ENCODE measurements at places on chromosomes 6 and 20. TPM values are rescaled to one million over a fixed set of nuclear protein-coding genes. Genes with fewer than 3 reads are reported as not detected.

DNA sequence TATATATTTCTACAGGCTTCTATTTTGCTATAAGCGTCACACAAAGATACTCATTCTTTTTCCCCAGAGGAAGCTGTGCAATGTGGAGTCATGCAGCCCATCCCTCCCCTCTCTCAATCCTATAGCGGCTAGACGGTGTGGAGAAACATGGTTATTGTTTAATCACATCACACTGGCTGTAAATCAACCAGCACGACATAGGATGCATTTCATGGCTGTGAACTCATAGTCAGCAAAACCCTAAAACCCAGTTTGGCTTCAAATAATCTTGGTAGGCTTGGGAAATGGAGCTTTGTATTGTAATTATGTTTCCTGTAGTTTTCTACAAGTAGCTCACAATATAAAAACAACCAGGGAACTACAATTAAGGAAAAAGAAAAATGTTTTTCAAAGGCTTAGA is 16.8 kb downstream of the FOXC1 start:
- peaks cover 14% of the 10 kb centered on the region for H3K4me1 ChIP-seq
- H3K4me3 ChIP-seq = no peak overlapping the region
- H3K36me3 ChIP-seq = no peaks in the 10 kb centered on the region
- peaks cover 84% of the 10 kb centered on the region for H3K27me3 ChIP-seq

Gene PGC
- 67.4 TPM for polyA plus RNA-seq

Gene TP53TG5
- polyA plus RNA-seq = 0.23 TPM

DNA sequence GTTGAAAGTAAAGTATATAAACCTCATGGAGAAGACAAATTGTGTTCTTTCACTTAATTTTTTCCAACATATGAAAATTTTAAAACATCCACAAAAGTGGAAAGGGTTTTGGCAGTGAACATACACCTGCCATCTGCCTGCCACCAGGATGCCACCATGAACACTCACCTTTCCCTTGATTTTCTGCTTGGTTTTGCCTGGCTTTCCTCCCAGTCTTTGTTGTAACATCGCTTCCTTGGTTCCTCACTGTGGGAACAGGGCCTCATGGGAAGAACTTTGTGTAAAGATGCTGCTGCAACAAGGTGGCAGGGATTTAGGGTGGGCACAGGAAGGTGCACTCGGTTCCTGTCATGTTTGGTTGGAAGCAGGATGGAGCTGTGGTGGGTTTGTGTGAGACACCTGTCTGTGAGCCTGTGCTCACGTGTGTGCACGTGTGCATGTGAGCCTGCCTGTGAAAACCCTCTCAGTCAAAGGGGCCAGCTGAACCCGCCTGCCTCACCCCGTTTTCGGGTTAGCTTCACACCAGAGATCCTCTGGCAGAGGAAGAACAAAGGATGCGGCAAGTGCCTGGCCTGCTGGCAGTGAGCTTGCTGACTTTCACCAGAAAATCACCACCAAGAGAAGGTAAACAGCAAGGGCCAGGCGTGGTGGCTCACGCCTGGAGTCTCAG is 11.0 kb upstream of the RBM38 start:
- no peaks in the 10 kb centered on the region for H3K4me1 ChIP-seq
- H3K27ac ChIP-seq = no peak overlapping the region
- H3K4me3 ChIP-seq = no peak overlapping the region

DNA sequence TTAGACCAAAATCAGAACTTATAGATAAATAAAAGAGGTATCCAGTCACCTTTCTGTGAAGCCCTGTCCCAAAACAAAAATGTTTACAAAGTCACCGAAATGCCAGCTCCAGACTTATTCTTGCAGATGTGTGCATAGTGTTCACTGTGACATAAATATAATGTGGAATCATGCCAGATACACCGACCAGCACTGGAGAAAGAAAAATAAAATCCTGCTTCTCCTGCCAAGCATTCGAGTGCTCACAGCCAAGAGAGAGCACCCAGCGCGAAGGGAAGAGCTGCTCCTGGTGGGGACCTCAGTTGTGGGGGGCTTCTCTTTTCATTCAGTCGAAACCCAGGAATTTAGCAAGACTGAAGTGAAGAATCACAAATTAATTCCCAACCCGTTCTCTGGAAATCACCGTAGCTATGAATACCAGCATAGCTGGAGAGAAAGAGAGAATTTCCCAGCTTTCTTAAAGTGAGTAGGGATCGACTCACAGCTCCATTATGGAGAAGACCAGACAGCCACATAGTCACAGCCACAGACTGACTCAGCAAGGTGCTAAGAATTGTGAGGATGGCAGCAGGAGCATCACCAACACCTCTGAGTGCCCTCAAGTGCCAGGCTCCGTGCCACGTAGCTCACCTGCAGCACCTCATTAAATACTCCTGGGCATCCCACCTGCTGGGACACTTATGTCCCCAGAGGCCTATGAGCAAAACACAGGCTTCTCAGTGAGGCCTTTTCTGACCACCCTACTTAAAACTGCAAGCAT is 33.2 kb downstream of the BFSP1 start:
- no peaks in the 10 kb centered on the region for H3K36me3 ChIP-seq
- H3K4me3 ChIP-seq = no peak overlapping the region
- no peak overlapping the region for H3K27ac ChIP-seq
- no peaks in the 10 kb centered on the region for H3K27me3 ChIP-seq

- H3K27ac ChIP-seq = no peak overlapping the region
- no peaks in the 10 kb centered on the region for H3K36me3 ChIP-seq
- peaks cover 5% of the 10 kb centered on the region for H3K4me1 ChIP-seq
- peak; percentile 31 for DNase-seq
- H3K4me3 ChIP-seq = no peak overlapping the region
Measured at GRCh38 chr6:63816982-63817436, 181.4 kb downstream of the PHF3 start.

DNA sequence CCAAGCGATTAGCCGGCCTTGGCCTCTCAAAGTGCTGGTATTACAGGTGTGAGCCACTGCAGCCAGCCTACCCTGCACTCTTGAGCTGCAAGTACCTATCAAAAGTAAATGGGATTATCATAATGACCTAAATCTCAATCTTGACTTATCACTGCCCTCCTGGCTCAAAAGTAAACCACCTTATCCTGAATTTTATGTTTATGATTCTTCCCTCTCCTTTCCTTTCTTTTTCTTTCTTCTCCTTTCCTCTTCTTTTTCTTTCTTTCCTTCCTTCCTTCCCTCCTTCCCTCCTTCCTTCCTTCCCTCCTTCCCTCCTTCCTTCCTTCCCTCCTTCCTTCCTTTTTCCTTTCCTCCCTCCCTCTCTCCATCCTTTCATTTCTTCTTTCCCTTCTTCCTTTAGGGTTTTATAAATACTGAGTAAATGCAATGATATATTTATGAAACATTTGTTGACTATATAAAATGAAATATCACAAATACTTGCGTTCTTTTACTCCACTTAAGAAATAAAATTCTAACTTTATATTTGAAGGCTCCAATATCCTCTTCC is 21.0 kb downstream of the SPATS1 start:
- H3K27ac ChIP-seq = no peak overlapping the region
- no peaks in the 10 kb centered on the region for H3K27me3 ChIP-seq
- no peaks in the 10 kb centered on the region for H3K4me1 ChIP-seq
- H3K36me3 ChIP-seq = no peaks in the 10 kb centered on the region

- no peak overlapping the region for H3K27ac ChIP-seq
- no peak overlapping the region for H3K4me3 ChIP-seq
- H3K4me1 ChIP-seq = no peaks in the 10 kb centered on the region
- H3K36me3 ChIP-seq = no peaks in the 10 kb centered on the region
Measured at GRCh38 chr6:131924881-131925474, 26.2 kb downstream of the CCN2 start.

DNA sequence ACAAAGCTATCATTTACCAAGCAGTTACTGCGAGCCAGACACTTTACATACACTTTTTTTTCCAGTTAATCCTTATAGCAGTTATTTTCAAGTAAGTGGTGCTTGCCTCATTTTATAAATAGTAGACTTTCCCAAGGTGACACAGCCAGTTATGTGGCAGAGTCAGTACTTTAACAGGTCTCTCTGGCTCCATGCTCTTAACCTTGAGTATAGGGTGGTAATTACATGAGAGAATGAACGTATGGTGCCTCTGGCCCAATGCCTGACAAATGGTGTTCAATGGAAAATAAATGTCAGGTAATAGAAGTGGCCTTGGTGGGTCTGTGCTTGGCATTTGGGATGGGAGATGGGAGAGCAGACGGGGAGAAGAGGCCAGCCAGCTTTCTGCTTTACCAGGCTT is 316.3 kb downstream of the SLC35F1 start:
- H3K4me1 ChIP-seq = no peaks in the 10 kb centered on the region
- H3K27me3 ChIP-seq = no peaks in the 10 kb centered on the region
- no peak for DNase-seq
- H3K27ac ChIP-seq = no peak overlapping the region
- no peaks in the 10 kb centered on the region for H3K36me3 ChIP-seq

Gene SLC24A3
- 1.3 TPM for polyA plus RNA-seq

Gene PROKR2
- not detected for polyA plus RNA-seq

Gene GGTLC1
- not detected for polyA plus RNA-seq

DNA sequence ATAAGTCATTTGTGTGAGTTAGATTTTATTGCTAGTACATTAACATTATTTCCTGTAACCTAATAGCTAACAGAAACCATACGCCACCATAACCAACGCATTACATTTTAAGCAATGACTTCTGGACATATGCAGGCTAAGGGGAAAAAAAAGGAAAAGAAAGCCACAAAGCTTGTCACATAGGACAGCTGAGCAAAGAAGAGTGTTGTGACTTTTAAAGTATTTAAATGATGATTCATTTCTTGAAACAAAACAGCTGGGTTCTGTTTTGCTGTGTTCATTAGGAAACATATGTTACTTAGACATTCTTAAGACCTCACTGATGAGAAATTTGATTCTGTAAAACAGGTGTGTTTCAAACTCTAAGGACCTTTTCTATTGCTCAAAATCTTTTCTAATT is 171.4 kb downstream of the COL9A1 start:
- no peaks in the 10 kb centered on the region for H3K36me3 ChIP-seq
- no peak for DNase-seq

Gene SRMS
- polyA plus RNA-seq = not detected

Gene HLA-F
- 7.6 TPM for polyA plus RNA-seq

DNA sequence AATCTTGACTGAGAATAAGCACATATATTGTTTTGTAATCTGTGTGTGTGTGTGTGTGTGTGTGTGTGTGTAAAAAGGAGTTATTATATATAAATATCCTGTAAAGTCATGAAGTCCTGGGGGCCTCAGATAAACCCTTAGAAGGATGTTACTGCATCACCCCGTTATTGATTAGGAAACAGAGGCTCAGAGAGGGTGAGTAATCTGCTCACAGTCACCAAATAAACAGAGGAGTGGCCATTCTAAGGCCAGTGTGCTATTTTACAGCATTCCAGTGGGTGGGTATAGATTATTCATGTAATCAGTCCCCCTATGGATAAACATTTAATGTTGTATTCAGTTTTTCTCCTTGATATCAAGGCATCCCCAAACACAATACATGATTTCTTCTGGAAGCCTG is 87.1 kb downstream of the CDC5L start:
- peaks cover 11% of the 10 kb centered on the region for H3K4me1 ChIP-seq
- H3K4me3 ChIP-seq = no peak overlapping the region
- no peaks in the 10 kb centered on the region for H3K27me3 ChIP-seq

GRCh38 chr6:169415179-169415578 is 161.5 kb upstream of the THBS2 start:
- no peaks in the 10 kb centered on the region for H3K27me3 ChIP-seq
- no peak for DNase-seq
- H3K27ac ChIP-seq = no peak overlapping the region
- H3K36me3 ChIP-seq = no peaks in the 10 kb centered on the region
- no peak overlapping the region for H3K4me3 ChIP-seq

Gene PSMB8
- 18.6 TPM for polyA plus RNA-seq

Gene IER3
- polyA plus RNA-seq = 158 TPM

DNA sequence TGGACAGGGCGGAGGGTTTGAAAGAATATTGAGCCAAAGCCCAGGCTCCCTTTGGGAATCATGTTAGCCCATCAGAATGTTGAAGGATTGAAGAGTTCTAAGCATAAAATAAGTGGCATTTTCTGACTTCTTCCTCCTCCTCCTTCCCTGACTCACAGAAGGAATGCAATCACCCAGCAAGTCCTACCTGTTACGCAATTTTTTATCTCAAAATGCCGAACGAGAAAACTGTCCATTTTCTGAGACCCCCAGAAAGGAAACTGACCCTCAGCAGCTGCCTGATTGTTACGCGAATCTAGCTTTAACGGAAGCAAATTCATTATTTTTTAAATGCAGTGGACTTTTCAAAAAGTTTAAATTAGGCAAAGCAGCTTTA is 4.7 kb upstream of the DNAJC5 start:
- H3K4me1 ChIP-seq = no peaks in the 10 kb centered on the region
- no peaks in the 10 kb centered on the region for H3K27me3 ChIP-seq
- no peaks in the 10 kb centered on the region for H3K36me3 ChIP-seq
- no peak for DNase-seq

GRCh38 chr6:38323216-38323615 is 316.5 kb downstream of the BTBD9 start:
- H3K27ac ChIP-seq = no peak overlapping the region
- H3K36me3 ChIP-seq = no peaks in the 10 kb centered on the region
- no peak for DNase-seq
- H3K4me3 ChIP-seq = no peak overlapping the region

Gene SLC35D3
- polyA plus RNA-seq = not detected

DNA sequence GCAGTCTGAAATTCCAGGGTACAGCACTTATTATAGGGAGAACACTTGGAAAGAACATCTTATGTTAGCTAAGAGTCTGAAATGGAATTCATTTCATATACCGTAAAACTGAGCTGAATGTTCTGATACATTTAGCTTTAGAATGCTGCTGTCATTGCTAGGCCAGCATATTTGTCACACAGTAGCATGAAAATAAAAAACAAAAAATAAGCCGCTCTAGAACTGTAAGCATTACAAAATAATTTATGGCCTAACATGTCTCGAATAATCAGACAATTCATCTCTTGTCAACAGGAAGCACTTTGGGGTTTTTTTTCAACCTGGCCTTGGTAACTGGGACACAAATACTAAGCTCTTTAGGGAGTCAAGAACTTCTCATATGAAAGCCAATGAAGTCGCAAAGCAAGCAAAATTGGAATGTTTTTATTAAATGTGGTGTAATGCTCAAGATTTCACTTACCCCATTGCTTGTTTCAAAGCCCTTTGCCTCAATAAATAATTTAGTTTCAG is 115.7 kb downstream of the PHACTR1 start:
- DNase-seq = no peak
- peaks cover 10% of the 10 kb centered on the region for H3K27me3 ChIP-seq
- no peak overlapping the region for H3K4me3 ChIP-seq
- H3K36me3 ChIP-seq = no peaks in the 10 kb centered on the region
- H3K27ac ChIP-seq = no peak overlapping the region

GRCh38 chr20:32494483-32495216 is 90.5 kb downstream of the NOL4L start:
- H3K36me3 ChIP-seq = no peaks in the 10 kb centered on the region
- no peaks in the 10 kb centered on the region for H3K27me3 ChIP-seq
- DNase-seq = no peak
- H3K27ac ChIP-seq = no peak overlapping the region

Gene ANKRD6
- polyA plus RNA-seq = 12.2 TPM

GRCh38 chr6:71072508-71072907 is 115.6 kb upstream of the B3GAT2 start:
- no peak overlapping the region for H3K27ac ChIP-seq
- H3K4me3 ChIP-seq = no peak overlapping the region
- no peak for DNase-seq
- H3K36me3 ChIP-seq = no peaks in the 10 kb centered on the region

- H3K4me3 ChIP-seq = no peak overlapping the region
- H3K36me3 ChIP-seq = no peaks in the 10 kb centered on the region
- no peak overlapping the region for H3K27ac ChIP-seq
- no peaks in the 10 kb centered on the region for H3K27me3 ChIP-seq
Measured at GRCh38 chr6:107554326-107554725, 64.4 kb downstream of the SOBP start.

- H3K4me1 ChIP-seq = peaks cover 3% of the 10 kb centered on the region
- no peak for DNase-seq
- no peak overlapping the region for H3K4me3 ChIP-seq
Measured at GRCh38 chr6:34900321-34901031, 11.4 kb downstream of the ANKS1A start.

Gene SH3BGRL2
- 23.4 TPM for polyA plus RNA-seq

Gene LHFPL5
- polyA plus RNA-seq = not detected

Gene FAXC
- polyA plus RNA-seq = 8.3 TPM

Gene COL19A1
- 1.2 TPM for polyA plus RNA-seq

Measured in hepatocyte (in vitro differentiated cells).